ENCODE measurements at places on chromosomes 7 and 10.

GRCh38 chr10:80664071-80664680 is 126.5 kb downstream of the SH2D4B start:
- DNase-seq = peak; percentile 49

DNA sequence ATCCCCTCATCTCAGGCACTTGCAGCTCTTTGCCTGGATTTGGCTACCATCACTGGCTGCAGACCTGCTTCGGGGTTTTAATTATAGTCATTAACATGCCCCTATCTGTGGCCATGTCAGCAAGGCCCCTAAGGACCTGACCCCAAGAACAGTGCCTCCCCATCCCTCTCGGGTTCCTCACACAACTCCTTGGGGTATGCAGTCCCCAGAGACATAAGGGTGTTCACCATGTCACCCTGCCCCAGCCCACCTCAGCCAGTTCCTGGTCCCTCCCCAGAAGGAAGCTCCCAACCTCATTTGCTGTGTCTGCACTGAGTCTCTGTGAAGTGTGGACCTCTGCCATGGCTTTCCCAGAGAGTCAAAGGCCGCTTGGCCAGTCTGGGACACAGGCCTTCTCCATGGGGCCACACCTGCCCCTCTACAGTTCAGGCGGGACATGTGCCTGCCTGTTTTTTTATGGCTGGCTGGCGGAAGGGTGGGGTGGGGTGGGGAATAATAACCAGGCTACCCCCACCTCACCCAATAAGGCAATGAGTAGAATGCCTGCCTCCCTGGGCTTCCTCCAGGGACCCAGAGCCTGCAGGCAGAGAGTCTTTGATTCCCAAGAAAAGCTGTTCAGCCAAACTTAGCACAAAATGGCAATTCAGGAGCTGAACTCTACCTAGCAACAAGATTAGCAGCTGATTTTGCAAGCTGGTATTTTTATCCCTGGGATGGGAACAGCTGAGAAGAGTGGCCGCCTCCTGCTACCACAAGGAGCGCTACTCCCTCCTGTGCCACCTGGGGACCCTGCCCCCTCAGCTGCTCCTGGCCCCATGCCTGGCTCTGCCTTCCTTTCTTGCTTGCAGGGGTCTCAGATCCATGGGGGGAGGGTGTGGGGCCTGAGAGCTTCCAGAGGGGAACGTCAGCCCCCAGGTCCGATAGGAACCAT is 23.7 kb upstream of the CAMK2B start:
- DNase-seq = no peak

GRCh38 chr7:157721468-157722136 is 384.8 kb downstream of the DNAJB6 start:
- DNase-seq = no peak

DNA sequence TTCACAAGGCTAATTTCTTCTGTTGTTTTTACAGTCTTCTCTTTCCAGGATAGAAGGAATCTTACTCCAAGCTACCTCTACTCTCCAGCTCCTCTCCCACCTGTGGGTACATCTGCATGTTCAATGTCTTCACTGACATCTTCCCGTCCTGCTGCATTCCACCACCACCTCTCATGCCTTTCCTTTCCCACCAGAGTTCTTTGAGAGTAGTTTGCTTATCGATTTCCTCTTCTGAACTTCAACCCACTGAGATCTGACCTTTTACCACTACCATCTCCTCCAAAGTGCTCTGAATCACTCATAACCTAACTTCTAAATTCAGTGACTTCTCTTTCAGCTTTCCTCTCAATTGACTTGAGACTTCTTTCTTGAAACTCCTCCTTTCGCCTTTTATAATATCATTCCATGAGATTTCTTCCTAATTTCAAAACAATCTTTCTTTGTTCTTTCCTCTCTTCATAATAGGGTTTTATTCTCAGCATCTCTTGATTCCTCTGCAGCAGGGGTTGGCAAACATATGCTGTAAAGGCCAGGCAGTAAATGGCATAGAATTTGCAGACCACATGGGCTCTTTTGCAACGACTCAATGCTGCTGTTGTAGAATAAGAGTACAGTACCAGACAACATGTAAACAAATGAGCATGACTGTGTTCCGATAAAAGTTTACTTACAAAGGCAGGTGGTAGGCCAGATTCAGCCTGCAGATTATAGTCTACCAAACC is 22.1 kb downstream of the ACSL5 start:
- DNase-seq = no peak

DNA sequence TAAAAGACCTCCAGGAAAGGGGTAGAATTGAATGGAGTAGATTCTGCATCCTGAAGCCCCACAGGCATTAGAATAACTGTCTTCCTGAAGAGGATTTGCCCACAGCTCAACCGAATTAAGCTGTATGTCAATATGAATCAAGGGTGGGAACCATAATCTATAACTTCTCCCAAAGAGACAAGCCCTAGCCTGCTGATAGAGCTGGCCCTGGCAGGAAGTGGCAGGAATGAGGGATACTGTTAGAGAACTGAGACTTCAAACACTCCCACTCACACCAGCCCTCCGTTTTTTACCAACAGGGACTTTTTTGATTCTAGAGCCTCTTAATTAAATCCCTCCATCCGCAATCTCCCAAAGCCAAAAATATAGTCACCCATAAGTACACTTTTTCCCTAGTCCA is 12.2 kb upstream of the DUSP5 start:
- no peak for DNase-seq

DNA sequence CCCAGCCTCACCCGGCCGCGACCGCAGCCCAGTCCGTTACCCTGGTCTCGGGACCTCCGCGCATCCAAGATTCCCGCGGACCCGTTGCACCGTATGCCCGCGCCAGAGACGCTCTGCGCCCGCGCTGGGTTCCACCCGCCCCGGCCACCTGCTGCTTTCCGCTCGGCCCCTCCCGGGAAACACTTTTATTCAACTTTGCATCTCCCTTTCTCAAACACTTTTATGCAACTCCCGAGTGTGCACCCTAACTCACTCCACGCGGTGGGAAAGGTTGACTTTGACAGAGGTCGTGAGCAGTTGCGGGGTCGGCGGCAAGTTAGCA is at the start of gene ODAD2:
ODAD2 (minus strand) TSS at position 126 of the 322 bp plus-strand sequence. CDS start 3,937 bp downstream, outside the sequence.
- DNase-seq = no peak

DNA sequence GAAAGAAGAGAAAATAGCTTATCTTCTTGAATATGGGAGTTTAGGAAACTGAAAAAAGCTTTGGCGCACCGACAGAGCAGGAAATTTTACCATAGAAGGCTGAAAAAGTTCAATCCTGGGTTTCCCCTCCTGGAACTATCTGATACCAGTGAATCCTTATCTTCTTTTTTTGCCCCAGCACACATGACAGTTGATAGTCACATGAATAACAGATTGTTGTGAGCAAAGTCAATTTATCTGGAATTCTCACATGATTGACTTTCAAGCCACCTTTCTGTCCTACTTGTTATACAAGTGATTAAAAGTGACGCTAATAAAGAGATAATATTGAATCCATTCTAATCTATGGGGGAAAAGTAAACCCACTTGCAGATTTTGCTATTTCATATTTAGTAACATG is 365.8 kb upstream of the NPVF start:
- no peak for DNase-seq

- DNase-seq = no peak
Observed at GRCh38 chr10:126924915-126925300, 19.7 kb downstream of the DOCK1 start.

DNA sequence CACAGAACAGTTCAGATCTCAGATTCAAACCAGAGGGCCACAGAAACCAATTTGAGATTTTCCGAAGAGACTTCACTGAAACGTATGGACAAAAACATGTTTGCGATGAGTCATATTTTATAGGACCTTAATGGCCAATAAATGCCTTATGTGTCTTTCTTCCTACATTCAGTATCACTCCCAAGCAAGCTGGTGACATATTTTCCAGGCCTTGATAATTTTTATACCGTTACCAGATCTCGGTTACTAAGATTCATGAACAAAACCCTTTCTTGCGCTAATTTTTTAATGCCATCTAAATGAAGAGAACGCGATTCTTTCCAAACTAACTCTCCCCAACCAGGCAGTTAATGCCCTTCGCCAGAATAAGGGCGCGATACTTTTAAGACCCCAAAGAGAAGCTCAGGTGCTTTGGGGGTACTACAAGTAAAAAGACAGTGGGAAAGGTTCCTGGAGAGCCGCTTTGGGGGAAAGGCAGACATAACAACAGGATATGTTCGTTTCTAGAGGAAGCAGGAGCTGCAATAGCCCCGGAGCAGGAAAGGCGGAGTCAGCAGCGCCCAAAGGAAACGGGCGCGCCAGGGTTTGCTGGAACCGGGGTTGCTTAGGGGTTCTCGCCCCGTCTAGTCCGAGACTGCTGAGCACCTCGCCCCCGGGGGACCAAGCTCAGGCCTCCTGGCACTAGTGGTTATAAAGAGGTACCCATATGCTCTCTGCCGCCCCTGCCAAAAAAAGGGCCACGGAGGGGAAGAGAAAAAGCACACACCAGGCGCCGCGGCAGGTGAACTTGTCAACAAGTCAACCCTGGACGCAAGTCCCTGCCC is 884 bp downstream of the ICA1 start:
- DNase-seq = peak; percentile 33

- DNase-seq = no peak
Observed at GRCh38 chr7:81170291-81170690, 251.4 kb upstream of the SEMA3C start.

DNA sequence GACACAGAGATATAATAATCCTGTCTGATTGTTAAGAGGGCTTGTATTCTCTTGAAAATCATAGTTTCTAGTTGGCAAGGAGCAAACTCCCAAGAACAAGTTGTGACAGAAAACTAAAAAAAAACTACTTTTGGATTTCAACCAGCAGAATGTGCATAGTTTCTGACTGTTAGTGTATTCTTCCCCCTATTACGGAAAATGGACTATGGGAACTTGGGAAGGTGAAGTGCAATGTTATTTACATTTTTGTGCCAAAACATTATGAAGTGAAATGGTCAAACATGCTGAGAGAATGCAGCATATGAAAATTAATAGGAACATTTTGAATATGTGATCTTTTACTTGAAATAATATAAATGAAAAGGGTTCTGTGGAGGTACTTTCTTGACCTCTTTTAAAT is 660.8 kb downstream of the SUGCT start:
- no peak for DNase-seq

GRCh38 chr7:29370531-29371314 is 176.1 kb downstream of the CHN2 start:
- no peak for DNase-seq

- DNase-seq = no peak
Observed at GRCh38 chr10:103742824-103743223, 112.6 kb downstream of the SH3PXD2A start.

- no peak for DNase-seq
Observed at GRCh38 chr10:33803248-33803647, 468.8 kb upstream of the NRP1 start.

DNA sequence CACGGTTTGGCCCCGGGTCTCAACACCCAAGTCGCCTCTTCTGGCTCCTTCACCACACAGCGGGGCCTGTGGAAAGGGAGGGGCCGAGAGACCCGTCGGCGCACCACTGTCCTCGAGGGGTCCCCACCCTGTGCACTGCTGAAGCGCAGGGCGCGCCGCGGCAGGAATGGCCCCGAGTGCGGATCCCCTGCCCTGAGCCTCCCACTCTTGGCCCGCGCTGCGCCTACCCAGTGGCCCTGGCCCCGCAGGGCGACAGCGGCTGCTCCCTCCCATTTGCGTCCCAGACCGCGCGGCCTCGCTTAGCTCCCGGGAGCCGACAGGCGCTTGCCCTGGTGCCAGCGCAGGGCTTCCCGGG is 2.1 kb upstream of the SFMBT2 start:
- DNase-seq = no peak

DNA sequence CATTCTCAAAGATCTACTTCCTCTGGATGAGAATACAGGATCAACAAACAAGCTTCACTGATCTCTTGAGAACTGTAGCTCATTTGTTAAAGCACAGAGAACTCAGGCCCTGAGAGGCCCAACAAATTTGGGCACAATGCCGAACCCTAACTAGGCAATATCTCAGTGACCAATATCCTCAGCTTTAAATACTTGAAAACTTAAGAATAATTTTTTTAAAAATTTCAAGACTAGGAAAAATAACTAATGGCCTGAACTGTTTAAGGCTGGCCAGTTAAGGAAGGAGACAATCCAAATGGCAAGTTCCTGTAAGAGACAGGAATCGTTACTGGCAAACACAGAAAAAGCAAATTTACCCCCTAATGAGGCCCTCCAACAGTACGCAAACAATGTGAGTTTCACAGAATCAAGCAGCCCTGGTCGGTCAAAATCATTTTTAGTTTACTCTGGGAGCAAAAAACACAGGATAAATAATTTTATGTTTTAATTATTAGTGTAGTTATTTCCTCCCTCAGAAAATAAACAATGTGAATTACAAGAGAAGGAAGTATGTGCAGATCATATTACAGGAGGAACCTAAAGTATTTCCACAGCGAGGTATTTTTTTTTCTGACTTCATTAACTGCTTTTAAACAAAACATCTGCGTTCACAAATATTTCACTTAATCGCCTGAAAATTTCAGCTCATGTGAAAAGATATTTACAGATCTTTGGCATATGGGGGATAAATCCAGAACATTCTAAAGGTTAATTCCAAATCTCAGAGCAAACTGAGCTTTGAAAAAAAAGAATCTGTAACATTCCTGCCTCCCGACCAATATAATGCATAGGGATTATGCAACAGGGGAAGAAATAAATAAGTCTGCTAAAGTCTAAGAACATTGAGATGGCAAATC is 39.5 kb downstream of the NT5C2 start:
- DNase-seq = no peak

DNA sequence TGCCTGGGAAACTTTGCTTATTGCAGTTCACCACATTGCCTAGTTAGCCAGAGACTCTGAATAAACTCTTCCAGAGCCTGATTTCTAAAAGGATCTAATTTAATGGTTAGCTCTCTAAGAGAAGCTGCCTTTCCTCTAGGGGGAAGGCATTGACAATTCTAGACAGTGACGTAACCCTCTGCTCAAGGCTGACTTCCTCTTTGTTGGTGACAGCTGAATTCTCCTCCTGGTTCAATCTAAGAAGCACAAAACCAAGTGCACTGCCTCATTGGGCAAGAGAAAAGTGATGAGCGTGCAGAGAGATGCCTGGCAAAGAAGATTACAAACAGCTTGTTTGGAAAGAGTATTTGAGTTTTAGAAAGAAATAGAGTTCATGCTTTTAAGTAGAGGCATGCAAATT is 102.7 kb downstream of the MACC1 start:
- DNase-seq = peak; percentile 75

DNA sequence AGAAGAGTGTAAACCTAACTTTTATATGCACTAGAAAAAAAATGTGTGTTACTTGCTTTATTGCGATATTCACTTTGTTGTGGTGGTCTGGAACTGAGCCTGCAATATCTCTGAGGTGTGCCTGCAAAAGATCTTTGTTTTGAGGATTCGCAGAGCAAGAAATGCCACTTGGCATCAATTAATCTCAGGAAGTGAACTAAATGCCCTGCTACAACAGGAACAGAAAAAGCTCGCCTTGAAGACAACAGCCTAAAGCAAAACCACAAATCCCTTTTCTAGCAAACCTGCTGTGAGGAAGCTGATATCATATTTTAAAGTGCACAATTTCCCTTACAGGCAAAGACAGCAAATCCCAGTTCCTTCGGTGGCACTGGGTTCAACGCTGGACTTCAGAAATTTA is 675.8 kb downstream of the KCNMA1 start:
- DNase-seq = peak; percentile 59

DNA sequence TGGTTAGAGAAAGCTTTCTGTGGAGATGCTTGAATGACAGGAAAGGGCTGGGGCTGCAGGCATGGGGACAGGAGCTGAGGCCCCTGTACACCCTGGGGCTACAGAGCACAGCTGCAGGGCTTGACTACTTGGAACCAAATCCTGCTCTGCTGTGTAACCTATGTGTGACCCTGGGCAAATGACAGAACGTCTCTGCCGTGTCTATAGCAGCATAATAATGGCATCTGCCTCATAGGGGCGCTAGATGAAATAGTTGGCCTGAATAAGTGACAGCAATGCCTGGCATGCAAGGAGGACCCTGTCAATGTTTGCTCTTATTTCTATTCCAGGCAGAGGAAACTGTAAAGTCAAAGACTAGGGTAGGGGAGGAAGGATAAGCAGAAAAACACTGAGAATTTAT is 254.0 kb downstream of the USP6NL start:
- no peak for DNase-seq
